Right lung (tissue), 10 donors: ENCODE measurements at places on chromosomes 6 and 20. TPM values are rescaled to one million over a fixed set of nuclear protein-coding genes. Genes with fewer than 3 reads are reported as not detected.

FGD2 gene
- 3.1 TPM for polyA plus RNA-seq

CST7 gene
- 1.9 TPM for polyA plus RNA-seq

MRPS18A gene
- polyA plus RNA-seq, result 39.0 TPM

B3GAT2 gene
- 2.7 TPM for polyA plus RNA-seq

F13A1 gene
- 31.9 TPM for polyA plus RNA-seq

EFCAB8 gene
- polyA plus RNA-seq, result not detected

GPR63 gene
- polyA plus RNA-seq, result 3.8 TPM

CRISP3 gene
- polyA plus RNA-seq, result 0.24 TPM

LCA5 gene
- 17.3 TPM for polyA plus RNA-seq

RPL10A gene
- polyA plus RNA-seq, result 2,575 TPM

ECT2L gene
- 2.1 TPM for polyA plus RNA-seq

GNAS gene
- polyA plus RNA-seq, result 1,845 TPM

NMBR gene
- 0.26 TPM for polyA plus RNA-seq

SLC17A9 gene
- polyA plus RNA-seq, result 4.5 TPM

RGS17 gene
- 2.6 TPM for polyA plus RNA-seq

GPLD1 gene
- polyA plus RNA-seq, result 3.1 TPM

COL9A1 gene
- 1.1 TPM for polyA plus RNA-seq

KCNQ2 gene
- polyA plus RNA-seq, result 25.2 TPM

AIF1 gene
- polyA plus RNA-seq, result 24.2 TPM

LY6G6F gene
- polyA plus RNA-seq, result 1.5 TPM

C4A gene
- 4.6 TPM for polyA plus RNA-seq

WFDC13 gene
- polyA plus RNA-seq, result not detected
